H54 (cell line): ENCODE measurements at places on chromosomes 12 and 14.

DNA sequence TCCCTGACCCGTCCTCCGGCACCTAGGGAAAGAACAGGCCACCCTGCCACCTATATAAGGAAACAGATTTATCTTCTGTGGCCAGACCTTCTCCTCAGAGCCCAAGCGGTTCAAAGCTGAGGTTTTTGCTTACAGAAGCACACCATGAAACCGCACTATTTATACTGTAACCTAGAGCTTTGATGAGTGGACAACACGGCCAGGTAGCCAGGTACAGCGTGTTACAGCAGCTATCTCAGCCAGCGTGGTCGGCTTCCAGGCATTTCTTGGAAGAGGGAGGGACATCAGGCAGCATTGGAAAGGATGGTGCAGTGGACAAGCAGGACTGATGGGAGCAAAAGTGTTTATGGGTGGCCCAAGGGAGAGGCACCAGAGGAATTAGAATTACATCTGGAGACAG, 34.4 kb downstream of the TTC7B start:
- DNase-seq = no peak

DNA sequence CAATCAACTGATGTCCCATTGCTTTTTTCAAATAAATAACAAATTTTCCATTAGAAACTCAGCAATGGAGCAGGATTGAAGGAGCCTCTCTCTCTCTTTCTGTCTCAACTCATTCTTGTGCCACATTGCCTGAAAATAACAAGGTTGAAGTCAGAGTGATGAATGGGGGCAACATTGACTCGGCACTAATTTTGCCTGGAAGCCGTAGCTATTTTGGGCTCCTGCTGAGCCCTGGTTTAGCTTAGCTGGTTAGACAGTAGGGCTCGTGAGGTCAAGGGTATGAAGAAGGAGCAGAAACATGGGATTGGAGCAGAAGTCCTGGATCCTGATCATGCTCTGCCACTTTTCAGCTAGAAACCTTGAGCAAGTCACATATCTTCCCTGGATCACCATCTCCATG, 38.9 kb downstream of the WSCD2 start:
- no peak for DNase-seq

DNA sequence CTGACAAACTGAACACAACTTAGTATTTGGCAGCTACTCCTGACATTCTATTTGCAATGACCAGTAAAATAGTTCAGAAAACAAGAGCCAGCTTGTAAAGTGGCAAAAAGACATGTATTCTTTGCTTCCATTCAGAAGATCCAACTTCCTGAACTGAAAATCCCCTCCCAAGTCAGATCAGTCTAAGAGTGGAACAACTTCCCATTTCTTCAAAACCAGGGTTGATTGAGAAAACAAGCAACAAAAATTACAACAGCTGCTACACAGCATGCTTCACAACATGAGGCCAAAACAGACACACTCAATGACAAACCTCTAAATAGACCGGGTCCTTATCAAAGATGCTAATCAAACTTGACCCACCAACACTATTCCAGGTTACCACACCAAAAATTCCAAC, 40.3 kb downstream of the CIT start:
- no peak for DNase-seq

DNA sequence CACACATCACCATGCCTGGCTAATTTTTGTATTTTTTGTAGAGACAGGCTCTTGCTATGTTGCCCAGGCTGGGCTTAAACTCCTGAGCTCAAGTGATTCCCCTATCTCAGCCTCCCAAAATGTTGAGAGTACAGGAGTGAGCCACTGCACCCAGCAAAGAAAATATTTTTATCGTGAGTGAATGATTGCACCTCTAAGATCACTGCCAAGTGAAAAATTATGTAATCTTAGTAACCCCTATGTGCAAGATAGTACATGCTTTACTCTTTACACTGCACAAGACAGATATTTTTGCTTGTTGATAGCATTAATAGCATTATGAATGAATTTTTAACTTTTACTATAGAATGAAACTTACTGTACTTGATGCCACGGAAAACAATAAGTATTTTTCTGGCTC, 3.4 kb upstream of the MRPS35 start:
- DNase-seq = no peak

DNA sequence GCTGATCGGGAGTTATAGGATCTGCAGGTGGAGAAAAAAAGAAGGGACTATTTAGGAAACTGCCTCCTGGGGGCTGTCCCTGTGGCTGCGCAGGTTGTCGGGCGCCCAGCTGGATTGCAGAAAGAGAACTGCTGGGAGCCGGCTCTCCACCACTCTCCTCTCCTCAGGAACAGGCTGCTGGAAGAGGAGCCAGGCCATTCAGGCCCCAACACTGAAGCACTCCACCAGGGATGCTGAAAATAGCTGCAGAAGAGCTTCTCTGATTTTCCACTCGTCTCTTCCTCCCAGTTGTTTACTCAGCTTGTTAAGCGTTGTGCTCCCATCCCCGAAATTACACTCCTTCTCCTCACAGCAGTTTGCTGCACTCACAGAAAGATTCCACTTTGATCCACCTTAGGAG, 347.3 kb downstream of the GLT1D1 start:
- no peak for DNase-seq

DNA sequence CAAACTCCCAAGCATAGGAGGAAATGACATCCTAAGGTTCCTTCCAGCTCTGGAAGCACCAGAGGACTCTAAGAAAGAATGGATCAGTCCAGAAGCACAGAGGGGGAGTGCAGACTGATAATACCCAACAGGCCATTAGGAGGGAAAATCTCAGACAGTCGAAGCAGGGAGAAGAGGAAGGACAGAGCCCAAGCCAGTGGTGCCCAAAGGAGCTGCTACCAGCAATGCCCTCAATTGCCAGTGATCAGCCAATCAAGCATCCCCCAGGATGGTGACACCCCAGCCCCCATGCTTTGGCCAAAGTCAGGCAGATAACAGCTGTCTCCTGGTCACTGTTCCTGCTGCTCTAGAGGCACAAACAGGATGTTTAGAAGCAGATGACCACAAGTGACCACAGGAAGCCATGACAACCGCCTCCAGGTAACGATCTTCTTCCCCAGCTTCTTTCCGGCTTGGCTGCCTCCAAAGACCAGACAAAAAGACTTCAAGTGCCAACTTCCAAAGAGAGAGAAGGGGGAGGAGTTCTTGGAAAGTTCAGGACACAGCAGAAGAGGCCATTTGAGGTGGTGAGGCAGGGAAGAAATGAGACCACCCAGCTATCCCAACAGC, 16.2 kb downstream of the PXN start:
- DNase-seq = no peak

DNA sequence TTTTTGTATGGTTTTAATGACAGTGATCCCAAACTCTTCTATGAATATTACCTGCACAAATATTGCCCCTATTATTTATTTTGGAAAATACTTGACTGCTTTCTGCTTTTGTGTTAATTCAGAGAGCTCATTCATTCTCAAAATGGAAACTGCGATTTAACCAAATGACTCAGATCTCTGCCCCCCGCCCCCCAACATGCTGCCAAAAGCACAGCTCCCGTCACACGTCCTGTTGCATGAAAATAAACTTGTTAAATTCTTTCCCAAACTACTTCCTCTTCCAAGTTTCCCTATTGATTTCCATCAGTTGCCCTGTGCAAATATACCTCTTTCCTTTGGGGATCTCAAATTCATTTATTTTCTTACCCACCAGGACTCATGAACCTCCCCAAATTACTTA, 18.0 kb upstream of the NRDE2 start:
- DNase-seq = no peak

DNA sequence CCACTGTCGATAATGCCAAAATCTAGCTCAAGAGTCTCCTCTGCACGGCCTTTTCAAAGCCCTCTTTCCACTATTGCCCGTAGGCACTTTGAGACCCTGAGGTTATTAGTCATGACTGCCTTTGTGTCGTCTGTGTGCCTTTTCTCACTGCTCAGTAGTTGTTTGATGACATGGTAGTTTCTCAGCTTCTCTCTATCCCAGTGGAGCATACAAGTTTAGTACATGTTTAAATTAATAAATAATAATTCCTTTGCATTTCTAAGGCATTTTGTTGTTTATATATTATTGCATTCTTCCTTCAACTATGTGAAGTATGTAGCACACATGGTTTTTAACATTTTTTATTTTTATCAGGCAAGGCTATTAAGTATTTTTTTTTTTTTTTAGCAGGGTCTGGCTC, 458.1 kb downstream of the PCNX1 start:
- no peak for DNase-seq

DNA sequence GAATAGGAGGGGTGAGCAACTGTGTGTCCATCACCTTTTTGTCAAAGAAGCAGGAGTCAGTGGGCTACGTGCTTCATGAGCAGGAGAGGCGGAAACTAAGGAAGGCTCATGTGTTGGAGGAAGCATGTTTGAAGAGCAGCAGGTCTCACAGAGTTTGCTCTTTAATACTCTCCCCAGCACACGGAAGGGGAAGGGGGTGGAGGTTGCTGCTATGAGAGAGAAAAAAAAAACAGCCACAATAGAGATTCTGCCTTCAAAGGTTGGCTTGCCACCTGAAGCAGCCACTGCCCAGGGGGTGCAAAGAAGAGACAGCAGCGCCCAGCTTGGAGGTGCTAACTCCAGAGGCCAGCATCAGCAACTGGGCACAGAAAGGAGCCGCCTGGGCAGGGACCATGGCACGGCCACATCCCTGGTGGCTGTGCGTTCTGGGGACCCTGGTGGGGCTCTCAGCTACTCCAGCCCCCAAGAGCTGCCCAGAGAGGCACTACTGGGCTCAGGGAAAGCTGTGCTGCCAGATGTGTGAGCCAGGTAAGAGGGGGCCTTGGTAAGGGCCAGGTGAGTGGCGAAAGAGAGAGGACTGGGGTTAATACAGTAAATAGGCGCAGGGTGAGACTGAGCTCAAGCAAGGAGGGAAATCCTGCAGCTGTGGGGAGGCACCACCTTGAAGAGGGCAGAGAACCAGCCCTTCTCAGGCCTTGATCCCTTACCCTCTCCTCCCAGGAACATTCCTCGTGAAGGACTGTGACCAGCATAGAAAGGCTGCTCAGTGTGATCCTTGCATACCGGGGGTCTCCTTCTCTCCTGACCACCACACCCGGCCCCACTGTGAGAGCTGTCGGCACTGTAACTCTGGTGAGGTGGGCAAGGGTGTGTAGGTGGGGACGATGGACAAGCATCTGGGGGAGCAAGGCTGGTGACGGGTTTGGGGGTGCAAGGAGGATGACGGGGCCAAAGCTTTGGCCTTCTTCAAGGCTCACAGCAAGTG, at the start of gene CD27:
CD27 (plus strand) TSS at position 252 of the 985 bp plus-strand sequence; CDS start at position 393, 141 bp downstream.
- DNase-seq = no peak

DNA sequence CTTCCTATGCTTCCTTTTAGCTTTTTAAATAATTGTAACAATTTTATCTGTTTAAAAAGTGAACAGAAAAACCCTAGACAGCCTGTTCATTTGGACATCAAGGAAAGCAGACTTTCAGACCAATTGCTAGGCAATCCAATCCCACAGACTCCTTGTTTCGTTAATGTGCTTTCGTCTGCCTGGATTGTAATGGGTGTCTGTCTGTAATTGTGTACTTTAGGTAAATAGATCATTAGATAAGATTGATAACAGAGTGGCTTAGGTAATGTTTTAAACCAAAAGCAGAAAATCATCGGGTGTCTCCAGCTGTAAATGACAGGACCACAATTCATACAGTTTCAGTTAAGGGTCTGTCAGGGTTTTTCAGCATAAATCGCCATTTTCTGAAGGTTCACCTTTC, 19.6 kb downstream of the CCDC60 start:
- DNase-seq = no peak

GRCh38 chr12:106866426-106867080, 89.2 kb upstream of the TMEM263 start:
- DNase-seq = no peak

DNA sequence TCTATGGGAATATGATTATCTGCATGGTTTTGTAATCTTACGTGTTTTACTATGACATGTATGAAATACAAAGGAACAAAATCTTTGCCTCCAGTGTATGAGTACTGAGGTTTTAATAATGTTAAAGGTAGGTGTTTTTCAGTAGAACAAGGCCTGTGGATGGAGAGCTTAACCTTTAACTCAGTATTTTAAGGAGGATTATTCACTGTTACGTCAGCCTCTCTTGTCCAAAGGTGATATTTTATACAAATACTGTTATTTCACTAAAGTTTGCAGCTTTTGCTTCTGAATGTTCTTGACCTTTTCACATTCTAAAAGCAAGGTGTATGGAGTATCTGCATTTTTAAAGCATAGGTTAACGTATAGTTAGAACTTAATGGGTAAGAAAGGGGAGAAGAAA, 195.3 kb downstream of the ERC1 start:
- no peak for DNase-seq

GRCh38 chr14:78617735-78618134, 447.6 kb downstream of the NRXN3 start:
- no peak for DNase-seq

DNA sequence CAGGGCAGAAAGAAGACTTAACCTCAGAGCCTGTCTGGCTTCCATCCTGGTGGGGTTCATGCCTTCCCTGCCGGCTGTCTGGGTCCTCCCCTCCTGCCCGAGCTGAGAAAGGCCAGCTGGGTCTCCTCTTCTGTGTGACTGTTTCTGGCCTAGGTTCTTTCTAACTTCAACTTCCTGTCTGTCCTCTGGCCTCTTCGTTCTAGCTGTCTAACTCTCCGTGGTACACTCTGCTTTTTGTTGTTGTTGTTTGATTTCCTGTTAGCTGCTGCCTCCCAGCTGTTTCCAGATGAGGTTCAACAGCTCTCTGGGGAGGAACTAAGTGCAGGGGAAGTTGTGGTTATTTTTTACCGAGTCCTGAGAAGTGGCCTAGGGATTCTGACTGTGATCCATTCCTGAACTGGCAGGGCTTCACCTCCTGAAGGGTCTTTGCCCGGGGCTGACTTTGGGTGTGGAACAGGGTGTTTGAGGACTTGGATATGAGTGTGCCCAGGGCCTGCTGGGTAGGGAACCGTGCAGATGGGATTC, 3.2 kb downstream of the MLXIP start:
- DNase-seq = peak; percentile 34

- DNase-seq = no peak
These were observed 17.8 kb downstream of the SINHCAF start for GRCh38 chr12:31308116-31308515.

GRCh38 chr14:68960123-68960522, 19.0 kb downstream of the ACTN1 start:
- no peak for DNase-seq

- no peak for DNase-seq
These were observed 32.6 kb downstream of the JDP2 start for GRCh38 chr14:75460394-75460793.
